Fibroblast of upper back skin (primary cell): ENCODE measurements at places on chromosomes 4 and X.

DNA sequence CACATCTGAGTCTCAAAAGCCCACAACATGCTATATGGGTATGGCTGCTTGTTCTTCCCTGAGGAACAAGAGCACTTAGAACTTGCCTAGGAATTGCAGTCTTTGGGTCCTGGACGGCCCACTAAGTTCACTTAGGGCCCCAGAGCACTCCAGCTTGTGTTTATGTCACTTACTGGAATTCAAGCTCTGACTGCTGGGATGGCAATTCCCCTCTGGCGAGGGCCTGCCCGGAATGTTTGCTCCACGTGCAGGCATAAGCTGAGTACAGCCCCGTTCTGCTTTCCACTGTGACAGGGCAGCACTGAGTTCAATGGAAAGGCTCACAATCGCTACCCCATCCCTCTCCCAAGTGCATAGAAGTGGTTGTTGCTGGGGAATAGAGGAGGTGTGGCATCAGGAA lies 25.9 kb upstream of the RASSF6 start:
- DNase-seq = no peak

GRCh38 chrX:15781961-15782699 lies 8.2 kb upstream of the ZRSR2 start:
- DNase-seq = no peak

- DNase-seq = no peak
Observed at GRCh38 chr4:18937746-18938145, 916.2 kb upstream of the LCORL start.

DNA sequence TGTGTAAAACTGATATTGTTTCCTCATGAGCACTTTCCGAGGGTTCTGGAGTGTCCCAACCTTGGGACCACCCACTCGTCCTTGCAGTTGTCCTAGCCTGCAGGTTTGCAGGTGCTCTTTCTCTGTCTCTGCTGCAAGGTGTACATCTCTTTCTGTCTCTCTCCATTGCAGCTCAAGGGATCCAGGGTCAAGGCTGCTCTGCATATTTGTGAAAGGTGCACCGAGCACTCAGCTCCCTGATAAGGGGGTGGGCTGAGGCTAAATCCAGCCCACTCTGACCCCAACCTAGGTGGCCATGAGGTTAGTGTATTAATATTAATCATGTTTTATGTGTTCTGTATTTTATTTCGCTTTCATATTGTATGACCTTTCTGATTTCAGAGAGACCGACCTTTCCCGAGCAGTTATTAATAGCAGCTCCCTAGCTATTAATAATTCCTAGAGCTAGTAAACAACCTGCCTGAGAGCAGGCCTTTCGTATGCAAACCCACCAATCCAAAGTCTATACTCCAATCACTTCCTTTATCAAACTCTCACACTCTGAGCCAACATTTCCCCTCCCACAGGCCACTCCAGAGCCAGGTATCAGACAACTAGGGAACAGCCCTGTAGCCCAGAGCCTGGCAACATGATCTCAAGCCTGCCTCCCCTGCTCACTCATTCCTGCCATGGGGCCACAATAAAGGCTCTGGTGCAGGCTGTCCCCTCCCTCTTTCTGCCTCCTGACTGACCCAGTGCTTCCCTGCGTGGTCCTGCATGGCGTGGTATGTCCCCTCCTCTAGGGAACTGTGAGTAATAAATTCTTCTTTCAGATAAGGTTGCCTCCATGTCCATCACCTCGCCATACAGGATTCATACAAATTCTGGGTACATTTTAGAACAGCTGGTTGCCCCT lies 73.9 kb downstream of the SLC2A9 start:
- DNase-seq = no peak

- no peak for DNase-seq
Observed at GRCh38 chr4:123593655-123594054, 197.1 kb downstream of the SPRY1 start.

- peak; percentile 7 for DNase-seq
Observed at GRCh38 chr4:131002132-131002531, 1906.2 kb downstream of the C4orf33 start.

GRCh38 chr4:122968227-122968812 lies 45.9 kb upstream of the NUDT6 start:
- peak; percentile 64 for DNase-seq

GRCh38 chr4:57220734-57221133 lies 110.5 kb upstream of the IGFBP7 start:
- no peak for DNase-seq

- peak; percentile 82 for DNase-seq
Observed at GRCh38 chr4:54277691-54278090, 48.6 kb downstream of the PDGFRA start.

DNA sequence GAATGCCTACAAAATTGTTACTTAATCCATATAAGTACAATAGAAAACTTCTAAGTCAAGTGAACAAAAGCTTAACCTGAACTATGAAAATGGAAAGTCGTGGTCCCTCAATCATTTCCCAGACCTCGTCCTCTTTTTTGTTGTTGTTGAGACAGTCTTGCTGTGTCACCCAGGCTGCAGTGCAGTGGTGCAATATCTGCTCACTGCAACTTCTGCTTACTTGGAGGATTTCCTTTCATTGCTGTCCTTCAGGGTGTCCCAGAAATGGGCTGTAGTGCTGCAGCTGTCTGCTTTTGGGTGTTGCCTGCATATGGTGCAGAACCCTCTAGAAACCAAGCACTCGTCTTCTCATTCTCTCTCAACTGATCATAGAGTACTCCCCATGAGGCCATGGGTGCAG lies 75.0 kb upstream of the IL2 start:
- DNase-seq = no peak

GRCh38 chrX:14963447-14964236 lies 90.4 kb downstream of the MOSPD2 start:
- DNase-seq = peak; percentile 67

GRCh38 chrX:94492541-94492940 lies 818.5 kb downstream of the FAM133A start:
- no peak for DNase-seq

GRCh38 chr4:87322754-87323153 lies at the start of gene HSD17B13:
HSD17B13 (minus strand) TSS chr4:87322882; CDS start chr4:87322841, 41 bp downstream.
- no peak for DNase-seq

GRCh38 chr4:76644831-76645485 lies 209.9 kb downstream of the SHROOM3 start:
- DNase-seq = no peak

DNA sequence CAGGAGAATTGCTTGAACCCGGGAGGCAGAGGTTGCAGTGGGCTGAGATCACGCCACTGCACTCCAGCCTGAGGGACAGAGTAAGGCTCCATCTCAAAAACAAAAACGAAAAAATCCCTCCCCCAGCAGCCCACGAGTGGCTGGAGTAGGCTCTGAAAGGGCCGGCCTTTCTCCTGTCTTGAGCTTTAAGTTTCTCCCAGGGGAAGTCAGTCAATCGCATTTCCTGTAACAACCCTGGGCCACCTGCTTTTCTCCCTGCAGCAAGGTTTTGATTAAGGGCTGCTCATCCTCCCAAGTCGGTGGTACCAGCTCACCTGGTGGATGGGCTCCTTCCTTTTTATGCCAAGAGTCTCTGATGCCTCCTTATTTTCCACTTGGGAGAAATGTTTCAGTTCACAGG lies 2.0 kb upstream of the NYX start:
- DNase-seq = no peak

- no peak for DNase-seq
Observed at GRCh38 chr4:17029964-17030363, 131.5 kb upstream of the LDB2 start.

DNA sequence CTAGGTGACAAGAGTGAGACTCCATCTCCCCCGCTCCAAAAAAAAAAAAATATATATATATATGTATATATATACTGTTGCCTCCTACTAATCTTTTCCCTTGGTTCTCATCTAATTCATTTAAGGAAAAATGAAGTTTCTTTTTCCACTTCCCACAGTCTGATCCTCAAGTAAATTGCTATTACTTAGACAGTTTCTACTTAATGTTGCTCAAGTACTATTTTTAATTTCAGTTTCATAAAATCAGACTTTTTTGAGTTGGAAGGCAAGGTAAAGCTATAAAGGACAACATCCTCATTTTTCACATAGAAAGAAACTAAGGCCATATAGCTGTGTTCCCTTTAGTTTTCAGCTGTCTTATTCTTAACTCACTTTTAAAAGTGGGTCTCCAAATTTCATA lies 5.8 kb downstream of the RXFP1 start:
- no peak for DNase-seq

DNA sequence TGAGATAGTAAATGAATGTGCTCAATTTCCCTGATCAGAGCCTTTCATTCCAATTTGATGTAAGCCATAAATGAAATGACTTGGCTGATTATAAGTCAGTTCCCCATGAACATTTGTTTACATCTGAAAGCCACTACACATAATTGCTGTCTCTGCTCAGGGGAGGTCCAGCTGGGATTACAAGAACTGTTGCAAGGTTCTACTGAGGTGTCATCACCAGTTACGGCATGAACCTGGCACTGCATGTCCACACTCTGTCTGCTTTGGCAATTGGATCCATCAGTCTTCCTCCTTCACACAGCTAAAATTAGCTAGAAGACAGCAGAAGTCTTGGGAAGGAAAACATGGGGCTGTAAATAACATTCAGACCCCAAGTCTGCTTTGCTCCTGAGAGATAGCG lies 12.8 kb upstream of the MBNL3 start:
- DNase-seq = no peak

DNA sequence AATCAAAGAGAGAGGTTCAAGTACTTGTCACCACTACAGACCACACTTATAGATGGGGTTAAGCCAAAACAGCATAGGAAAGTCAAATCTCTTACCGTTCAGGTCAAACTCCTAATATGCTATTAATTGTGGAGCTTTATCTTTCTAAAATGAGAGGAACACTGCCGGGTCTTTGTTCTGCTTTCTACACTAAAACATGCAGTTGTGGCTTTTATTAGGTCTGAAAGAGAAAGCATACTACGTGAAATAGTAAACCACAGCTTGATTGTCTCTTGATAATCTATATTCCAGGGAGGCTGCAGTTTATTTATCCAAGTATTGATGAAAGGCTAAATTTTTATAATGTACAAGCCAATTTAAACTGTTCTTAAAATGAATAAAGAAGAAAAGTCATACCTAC lies 12.3 kb upstream of the INPP4B start:
- DNase-seq = no peak

DNA sequence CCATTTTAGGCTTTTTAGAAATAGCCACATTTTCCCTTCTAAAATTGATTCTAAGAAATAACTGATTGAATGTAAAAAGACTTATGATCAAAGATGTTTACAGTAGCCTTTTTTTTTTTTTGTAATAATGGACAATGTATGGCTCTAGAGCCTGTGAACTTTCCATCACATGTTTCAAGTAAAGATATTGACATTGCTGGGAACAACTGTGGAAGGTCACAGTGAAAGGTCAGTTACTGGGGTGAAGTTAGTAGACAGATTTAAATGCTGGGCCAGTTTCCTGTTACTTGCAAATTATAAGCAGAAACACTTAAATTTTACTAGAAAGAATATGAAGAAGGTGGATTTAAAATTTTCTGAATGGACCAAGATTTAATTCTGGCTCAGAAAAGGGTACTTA lies 18.4 kb downstream of the PAGE2 start:
- no peak for DNase-seq

GRCh38 chr4:109945056-109945455 lies 32.4 kb downstream of the EGF start:
- no peak for DNase-seq

- no peak for DNase-seq
Observed at GRCh38 chr4:35189988-35190613, 1054.2 kb downstream of the ARAP2 start.

GRCh38 chrX:46838486-46838870 lies 1.6 kb downstream of the RP2 start:
- DNase-seq = no peak

- peak; percentile 55 for DNase-seq
Observed at GRCh38 chrX:28910487-28910886, 323.2 kb downstream of the IL1RAPL1 start.

- DNase-seq = no peak
Observed at GRCh38 chr4:82247171-82247570, 126.6 kb downstream of the HNRNPD start.

DNA sequence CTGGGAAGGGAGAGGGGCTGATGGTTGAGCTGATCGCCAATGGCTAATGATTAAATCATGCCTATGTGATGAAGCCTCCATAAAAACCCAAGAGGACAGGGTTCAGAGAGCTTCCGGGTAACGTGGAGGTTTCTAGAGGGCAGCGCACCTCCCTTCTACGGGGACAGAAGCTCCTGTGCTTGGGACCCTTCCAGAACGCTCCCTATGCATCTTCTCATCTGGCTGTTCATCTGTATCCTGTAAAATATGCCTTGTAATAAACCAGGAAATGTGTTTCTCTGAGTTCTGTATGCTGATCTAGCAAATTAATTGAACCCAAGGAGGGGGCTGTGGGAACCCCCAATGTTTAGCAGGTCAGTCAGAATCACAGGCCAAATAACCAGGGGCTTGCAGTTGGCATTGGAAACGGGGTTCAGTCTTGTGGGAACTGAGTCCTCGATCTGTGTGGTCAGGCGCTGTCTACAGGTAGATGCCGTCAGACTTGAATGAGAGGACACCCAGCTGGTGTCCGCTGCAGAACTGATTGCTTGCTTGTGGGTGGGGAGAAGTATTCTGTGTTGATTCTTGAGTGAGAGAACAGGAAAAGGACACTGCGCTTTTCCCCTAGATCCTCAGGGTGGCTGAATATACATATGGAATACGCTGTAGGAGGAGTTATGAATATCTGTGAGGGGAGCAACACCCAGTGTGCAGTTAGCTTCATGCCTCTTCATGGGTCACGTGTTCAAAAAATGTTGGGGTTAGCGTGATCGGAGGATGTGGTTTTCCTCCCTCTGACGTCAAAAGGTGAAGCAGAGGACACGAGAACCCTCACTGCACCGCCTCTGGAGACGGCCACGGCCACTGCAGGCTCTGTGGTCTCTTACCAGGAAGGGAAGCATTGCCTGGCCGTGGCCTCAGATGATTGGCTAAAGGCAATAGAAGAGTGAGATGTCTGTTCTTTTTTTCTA lies 29.2 kb downstream of the HTT-AS start:
- peak; percentile 41 for DNase-seq

DNA sequence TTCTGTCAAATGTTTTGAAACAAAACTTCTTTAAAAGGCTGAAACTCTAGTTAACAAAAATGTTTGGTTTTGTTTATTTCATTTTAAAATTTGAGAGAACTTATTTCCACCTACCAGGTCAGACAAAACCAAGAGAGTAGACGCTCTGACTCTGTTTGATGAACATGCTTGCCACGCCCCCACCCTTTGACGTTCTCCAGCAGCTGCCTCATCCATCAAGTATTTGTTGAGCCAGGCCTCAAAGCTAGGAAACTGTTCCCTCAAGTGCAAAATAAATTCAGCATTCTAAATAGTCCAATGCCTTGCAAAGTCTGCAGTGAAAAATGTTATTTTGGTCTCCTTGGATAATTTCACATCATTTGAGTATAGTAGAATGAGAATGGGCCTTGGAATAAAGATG lies 121.6 kb downstream of the GUCY2F start:
- DNase-seq = no peak

- peak; percentile 61 for DNase-seq
Observed at GRCh38 chr4:138062929-138063328, 179.2 kb downstream of the SLC7A11 start.

DNA sequence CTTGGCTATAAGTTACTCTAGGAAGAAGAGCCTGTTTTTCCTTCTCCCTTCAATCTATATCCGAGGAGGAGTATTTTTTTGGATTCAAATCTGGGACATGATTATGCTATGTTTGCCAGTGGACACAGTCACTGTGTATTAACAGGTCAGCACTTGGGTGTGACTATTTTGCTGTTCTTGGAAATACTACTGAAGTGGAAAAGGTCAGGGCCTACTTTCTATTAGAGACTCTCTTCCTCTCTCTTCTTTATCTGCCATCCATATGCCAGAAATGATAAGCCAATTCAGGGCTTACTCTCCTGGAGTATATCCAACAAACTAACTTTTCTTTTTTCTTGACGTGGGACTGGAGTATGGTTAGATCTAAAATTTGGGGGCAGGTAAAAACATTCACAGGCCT lies 40.5 kb downstream of the MID1IP1 start:
- no peak for DNase-seq

GRCh38 chr4:162557516-162558106 lies 393.8 kb upstream of the FSTL5 start:
- no peak for DNase-seq
